ENCODE measurements at places on chromosomes 2 and 18.

- DNase-seq = no peak
These were observed 127.1 kb upstream of the TTC39C start for GRCh38 chr18:23887493-23887892.

GRCh38 chr2:61693744-61694143, 155.6 kb upstream of the XPO1 start:
- no peak for DNase-seq

DNA sequence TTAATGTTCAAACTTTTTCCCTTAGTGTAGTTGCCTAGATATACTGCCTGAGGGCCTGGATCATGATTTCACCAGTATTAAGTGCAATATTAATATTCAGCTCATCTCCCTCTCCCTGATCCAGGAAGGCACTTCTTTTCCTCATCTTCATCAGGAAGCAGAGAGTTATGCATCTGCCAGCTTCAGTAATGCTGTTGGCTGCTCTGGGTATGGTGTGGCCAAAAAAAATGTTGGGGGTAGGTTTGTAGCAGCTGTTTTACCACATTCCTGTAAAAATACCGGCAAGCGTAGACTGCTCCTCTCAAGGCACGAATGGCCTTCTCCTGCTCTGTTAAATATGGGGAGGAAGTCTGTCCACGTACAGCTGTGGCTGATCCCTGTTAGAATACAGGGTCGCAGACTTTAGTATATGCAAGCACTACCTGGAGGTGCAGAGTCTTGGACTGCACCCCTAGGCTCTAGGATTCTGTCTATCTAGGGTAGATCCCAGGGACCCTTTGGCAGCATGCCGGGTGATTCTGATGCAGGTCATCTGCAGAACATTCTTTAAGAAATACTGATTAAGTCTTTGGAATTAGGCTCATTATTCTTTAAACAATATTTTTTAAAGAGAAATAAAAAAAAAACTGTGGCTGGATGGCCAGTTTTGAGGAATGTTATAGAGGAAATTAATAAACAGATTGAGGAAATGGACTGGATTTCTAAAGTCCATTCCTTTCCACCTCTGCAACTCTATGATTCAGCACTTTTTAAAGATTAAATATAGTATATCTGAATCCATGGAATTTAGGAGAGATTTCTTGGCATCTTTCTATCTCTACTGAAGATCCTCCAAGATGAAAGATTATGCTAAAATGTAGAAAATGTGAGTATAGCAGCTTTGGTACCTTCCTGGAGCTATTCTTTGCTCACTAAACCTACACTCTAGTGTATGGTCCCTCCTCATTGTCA, 21.0 kb upstream of the GLS start:
- DNase-seq = no peak

DNA sequence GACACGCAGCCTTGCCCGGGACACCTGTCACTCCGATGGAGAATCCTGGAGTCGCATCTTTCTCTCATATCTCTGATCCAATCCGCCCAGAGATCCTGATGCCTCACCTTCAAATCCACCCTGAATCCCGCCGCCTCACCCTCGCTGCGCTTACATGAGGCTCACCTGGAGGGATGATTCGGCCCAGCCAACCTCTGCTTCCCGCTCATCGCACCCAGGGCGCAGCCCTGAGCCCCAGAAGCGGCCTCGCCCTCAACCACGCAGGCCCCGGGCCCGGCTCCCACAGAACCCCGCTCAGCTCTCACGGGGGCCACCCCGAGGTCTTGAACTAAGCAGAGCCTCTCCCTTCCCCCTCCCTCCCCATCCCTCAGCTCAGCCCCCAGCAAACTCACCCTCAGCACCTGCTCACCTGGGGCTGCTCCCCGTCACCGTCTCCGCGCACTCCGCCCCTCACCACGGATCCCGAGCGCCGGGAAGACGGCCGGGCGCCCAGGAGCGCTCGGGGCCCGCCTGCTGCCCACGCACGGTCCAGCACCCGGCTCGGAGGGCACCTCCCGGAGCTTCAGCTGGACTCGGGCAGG, 160.0 kb downstream of the NDUFA10 start:
- DNase-seq = no peak

DNA sequence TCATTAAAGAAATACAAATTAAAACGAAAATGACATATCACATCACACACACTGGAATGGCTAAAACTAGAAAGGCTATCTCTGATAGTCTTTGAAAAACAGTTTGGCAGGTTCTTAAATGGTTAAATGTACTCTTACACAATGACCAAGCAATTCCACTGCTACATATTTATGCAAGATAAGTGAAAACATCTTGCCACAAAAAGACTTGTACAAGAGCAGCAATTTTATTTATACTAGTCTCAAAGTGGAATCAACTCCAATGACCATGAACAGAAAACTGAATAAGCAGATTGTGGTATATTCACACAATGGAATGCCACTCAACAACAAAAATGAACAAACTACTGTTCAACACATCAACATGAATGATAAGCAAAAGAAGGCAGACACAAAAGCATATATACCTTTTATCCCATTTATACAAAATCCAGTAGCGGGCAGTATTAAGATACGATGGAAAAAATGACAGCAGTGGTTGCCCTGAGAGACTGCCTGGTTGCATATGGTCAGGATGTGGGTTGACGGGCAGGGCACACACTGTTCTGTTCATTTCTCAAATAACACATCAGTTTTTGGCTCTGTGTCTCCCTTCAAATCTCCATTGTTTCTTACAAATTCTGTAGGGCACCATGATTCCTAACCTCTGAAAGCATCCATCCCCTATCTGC, 25.4 kb downstream of the SP100 start:
- no peak for DNase-seq

DNA sequence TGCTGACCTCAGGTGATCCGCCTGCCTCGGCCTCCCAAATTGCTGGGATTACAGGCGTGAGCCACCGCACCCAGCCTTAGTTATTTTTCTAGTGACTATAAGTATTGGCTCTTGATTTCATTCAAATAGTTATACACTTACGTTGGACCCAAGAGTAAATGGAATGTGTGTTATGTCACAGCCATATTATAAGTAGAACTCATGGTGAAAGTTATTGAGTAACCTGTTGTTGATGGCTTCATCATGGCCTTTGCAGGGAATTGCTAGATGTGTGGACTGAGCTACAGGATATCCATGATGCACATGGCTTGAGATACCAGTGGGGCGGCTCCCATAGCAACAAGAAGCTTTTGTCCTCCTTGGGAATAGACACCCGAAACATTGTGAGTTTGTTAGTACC, 44.7 kb downstream of the AFTPH start:
- DNase-seq = no peak

DNA sequence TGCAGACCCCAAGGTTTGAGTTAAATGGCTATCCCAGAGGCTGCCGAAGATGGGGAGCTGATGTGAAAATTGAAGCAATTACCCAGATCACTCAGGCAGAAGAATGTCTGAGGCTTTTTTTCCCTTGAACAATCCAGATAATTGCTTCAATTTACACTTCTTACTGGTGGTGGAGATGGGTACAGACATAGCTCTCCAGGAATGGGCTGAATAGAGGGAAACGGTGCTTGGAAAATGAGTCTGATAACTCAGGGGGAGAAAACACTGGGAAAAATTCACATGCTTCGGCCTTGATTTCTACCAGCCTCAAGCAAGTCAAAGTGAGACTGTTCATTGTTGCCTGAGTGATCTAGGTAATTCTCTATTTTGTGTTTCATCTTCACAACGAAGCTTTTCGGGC, 9.5 kb upstream of the KIF5C start:
- DNase-seq = no peak

GRCh38 chr2:48114256-48114655, 208.0 kb upstream of the FBXO11 start:
- DNase-seq = peak; percentile 48

GRCh38 chr2:70978341-70979179, at the start of gene ANKRD53:
ANKRD53 (plus strand) TSS chr2:70978630; CDS start chr2:70978646, 16 bp downstream.
- DNase-seq = peak; percentile 70

DNA sequence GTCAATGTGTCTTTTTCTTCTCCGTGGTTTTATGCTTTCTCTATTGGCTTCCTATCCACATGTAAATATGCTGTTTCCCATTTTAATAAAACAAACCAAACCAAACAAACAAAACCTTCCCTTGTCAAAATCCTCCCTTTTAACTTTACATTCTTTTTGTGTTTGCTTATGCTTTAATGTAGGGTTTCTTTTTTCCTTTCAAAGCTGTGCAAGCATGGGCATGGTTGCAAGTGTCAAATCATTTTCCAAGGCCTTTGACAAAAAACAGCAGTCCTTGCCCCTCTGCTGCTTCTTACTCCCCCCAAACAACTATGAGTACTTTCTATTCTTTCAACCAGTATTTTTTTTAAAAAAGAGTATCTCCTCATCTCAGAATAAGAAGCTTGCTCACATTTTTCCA, 66.0 kb upstream of the ACYP2 start:
- no peak for DNase-seq

DNA sequence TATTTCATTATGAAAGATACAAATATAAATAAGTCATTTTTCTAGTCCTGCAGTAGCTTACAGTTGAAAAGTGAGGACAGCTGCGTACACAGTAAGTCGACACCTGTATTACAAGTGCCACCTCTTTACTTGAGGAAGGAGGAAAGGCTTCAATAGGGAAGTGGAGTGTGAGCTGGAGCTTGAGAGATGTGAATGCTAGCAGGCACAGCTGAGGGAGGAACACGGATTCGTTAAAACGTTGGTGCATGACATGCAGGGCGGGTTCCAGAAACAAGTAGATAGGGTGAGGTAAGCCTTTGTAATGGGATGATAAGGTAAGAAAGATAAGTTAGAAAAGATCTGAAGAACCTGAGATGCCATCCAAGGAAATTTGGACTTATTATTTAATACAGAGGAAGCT, 98.1 kb upstream of the CSRNP3 start:
- no peak for DNase-seq

DNA sequence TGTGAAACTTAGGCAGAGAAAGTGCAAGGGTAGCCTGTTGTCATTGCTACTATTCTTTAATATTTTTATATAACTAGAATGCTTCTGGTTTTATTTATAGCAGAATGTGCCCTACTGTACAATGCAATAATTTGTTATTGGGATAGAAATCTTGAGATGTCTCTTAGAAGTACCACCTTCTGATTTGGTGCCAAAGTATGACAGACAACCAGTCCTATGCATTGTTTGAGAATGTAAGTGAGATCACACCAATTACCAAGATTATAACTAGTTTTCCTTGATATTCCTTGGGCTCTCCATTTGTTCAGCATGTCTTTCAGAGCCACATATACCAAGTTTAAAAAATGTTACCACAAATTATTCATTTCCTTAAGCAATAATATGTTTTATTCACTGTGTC, 399.7 kb downstream of the CPS1 start:
- DNase-seq = no peak

GRCh38 chr18:38944446-38945024, 1378.9 kb upstream of the CELF4 start:
- no peak for DNase-seq

DNA sequence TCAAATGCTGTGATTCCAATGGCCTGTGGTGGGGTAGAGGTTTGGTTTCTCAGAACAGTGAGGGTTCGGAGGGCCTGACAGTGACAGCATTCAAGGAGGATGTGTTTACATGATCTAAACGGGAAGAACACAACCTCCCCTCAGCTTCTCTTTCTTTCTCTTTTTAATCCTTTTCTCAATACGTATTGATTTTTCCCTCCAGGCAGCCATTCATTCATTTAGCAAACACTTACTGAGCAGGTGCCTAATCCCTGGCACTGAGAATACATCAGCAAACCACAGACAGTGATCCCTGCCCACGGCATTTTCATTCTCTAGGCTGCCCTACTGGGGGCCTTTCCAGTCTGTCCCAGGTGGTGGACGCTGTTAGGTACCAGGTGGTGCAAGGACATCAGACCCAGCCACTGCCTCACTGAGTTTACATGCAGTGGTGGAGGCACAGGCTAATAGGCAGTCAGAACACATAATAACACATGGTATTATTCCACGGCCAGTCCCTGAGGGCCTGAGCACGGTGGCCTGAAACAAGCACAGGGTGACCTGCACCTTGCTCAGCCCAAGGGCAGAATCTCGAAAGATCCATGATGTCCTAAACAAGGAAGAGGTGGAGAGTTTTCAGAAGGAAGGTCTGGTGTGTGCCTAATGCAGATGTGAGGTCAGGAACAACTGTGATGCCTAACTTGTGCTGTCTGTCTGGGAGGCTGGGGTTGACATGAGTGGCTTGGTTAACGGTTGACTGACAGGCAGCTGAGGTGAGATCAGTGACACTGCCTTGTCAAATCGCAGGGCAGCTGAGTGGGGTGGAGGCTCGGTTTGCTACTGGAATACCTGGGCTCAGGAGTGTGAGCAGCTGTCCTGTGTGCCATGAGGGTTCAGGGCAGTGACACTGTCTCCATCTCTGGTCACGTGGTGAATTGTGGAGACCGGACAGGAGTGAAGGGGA, 785.5 kb upstream of the HS6ST1 start:
- no peak for DNase-seq

DNA sequence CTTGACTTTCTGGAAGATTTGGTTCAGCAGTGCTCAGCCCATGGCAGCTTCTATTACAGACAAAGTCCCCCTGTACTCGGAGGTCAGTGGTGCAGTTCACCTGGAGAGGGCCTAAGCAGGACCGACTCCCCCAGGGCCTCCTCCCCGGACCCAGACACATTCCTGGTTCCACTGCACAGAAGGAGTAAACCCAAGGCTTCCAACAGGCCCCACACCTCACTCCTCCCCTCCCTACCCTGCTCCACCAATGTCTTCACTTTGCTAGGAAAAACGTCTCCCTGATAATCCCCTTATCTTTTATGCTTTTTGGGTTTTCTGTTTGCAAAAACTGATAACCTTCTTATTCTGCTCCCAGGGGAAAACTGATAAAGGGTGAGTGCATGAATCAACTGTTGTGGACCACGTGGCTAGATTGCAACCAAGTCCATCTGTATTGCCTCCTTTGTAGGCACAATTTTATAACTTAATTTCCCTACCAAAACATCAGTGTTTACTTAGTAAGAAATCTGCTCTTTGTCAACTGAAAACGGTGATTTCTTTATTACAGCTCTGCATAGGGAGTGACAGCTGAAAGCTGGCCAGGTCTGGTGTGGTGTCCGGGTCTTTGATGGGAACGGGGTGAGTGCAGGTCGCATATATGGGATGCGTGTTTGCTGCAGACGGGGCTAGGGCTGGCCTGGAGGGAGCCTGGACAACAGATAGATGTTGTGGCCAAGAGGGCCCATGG, 202.5 kb downstream of the GLI2 start:
- DNase-seq = no peak

DNA sequence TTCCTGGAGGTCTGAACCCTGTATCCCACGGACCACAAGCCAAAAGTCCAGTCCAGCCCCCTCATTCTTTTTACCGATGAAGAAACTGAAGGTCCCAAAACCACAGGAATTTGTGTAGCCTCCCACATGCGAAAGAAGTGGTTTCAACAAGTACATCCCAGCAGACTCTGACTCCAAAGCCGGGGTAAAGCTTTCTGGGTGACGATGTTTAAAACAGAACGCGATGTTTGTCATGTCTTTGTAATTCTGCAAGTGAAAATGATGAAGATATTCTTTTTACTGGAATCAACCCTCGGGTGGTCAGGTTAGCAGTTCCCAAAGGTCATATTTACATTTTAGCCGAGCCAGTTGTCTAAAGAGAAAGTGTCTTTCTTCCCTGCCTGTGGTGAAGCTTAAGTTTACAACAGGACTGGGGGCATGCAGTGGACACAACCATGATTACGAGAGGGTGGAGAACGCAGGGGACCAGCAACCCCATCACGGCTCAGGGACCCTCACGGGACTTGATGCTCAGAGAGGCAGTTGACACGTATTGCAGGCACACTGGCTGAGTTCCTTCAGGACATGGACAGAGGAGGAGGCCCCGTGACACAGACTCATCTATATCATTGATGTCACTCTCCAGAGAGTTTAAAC, 17.8 kb upstream of the TMEM131 start:
- peak; percentile 34 for DNase-seq

- DNase-seq = peak; percentile 7
These were observed 74.2 kb downstream of the OTX1 start for GRCh38 chr2:63124850-63125249.
